ENCODE measurements at places on chromosomes 11 and 22.

DNA sequence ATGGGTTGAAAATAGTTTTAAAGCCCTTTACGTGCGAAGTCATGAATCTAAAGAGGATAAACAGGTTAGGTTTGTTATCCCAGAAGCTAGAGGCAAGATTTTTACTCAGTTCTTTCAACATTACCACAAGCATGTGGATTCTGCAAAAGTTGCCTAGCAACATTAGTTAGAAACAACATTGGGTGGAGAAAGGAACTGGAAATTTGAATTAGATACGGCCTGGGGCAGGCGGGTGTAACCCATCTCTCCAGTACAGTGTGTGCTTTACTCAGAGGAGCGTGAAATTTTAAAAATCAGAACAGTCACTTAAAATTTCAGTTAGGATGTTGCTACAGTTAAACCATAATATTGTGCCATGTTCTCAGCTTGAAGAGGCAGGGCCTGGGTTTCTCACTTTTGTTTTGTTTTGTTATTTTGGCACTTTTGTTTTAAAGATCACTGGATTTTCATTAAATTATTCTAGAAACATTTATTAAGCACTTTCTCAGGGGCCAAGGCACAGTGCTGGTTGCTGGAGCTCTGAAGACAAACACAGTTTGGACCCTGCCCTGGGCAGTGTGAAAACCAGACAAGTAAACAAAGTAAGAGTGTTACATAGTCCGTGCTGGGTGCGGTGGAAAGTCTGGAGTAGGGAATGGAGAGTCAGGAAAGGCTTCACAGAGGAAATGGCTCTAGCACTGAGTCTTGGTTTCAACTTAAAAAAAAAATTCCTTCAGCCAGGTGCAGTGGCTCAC is 4.4 kb upstream of the WEE1 start:
- no peak for DNase-seq

DNA sequence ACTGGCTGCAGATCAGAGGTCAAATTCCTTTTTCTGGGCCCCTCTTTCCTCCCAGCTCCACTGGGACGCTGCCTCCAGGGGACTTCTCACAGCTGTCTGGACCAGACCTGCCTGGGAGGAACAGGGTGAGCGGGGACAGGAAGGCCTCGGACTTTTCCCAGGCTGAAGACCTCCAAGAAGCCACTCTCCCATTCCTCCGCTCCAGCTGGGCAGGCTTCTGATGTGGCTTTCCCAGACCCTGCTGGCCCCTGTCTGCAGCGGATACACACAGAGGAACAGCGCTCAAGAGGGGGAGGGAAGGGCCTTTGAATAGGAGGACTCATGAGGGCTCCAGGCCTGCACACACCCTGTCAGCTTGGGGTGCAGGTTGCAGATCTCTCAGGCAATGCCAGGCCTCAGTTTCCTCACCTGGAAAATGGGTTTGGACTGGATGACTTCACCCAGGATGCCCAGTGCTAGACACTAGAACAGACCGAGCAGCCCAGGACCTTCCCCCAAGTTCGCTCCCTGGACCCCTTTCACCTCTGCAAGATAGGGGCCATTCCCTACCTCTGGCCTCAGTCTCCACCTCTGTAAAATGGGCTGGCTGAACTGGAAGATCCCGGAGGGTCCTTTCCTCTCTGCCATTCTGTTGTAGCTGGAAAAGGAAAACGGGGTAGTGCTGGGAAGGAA is 36.6 kb downstream of the MB start:
- DNase-seq, result no peak

DNA sequence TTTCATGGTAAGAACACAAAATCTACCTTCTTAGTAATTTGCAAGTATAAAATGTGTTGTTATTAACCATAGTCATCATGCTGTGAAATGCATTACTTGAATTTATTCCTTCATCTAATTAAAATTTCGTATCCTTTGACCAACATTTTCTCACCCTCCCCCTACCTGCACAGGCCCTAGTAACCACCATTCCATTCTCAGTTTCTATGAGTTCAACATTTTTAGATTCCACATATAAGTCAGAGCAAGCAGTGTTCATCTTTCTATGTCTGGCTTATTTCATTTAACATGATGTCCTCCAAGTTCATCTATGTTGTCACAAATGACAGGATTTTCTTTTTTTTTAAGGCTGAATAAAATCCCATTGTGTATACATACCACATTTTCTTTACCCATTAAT is 43.5 kb upstream of the CCDC179 start:
- DNase-seq, result no peak

DNA sequence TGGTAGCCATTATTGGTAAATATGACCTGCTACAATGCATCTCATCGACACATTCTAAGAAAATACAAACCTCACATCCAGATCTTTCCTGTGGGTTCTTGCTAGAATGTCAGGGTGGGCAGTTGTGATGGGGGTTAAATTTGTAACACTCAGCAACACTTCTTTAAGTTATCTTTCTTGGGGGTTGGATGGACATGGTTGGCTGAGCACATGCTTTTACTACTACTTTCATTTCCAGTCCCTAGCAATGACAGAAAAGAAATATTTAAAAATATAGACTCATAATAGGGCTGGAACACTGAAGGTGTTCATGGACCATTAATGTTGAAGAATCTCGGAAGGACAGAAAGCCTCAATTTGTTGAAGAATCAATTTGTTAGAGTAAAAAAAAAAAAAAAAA is 57.6 kb downstream of the APOL3 start:
- DNase-seq, result no peak

GRCh38 chr11:46668480-46669085 is 31.8 kb downstream of the ARHGAP1 start:
- DNase-seq, result no peak

- no peak for DNase-seq
Measured at GRCh38 chr11:69311767-69312385, 17.9 kb downstream of the MYEOV start.

DNA sequence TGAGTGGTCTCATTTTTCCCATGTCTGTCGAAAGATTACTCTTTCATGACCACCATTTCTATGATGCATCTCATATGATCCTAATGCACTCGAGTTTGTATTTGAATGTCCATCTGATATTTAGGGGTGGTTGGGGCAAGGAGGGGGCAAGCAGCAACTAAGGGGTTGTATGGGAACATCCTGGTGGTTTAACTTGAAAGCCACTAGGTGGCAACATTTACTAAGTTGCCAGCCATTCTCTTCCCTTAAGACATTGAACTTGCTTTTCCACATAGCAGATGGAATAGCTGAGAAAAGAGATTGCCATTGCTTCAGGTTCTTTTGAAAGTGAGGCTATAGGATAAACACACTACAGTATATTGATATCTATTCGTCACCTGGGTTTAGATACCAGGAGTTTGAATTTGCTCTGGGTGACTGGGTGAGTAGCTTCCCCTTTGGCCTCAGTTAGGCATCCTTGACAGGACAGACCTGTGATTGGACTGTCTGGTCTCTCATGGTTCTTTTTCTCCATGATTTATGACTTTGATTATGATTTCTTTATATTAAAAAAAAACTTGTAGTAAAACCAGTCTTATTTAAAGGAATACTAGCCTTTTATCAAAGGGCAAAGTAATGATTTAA is 32.4 kb downstream of the NF2 start:
- DNase-seq, result no peak

GRCh38 chr11:79264284-79264683 is 176.5 kb downstream of the TENM4 start:
- no peak for DNase-seq

DNA sequence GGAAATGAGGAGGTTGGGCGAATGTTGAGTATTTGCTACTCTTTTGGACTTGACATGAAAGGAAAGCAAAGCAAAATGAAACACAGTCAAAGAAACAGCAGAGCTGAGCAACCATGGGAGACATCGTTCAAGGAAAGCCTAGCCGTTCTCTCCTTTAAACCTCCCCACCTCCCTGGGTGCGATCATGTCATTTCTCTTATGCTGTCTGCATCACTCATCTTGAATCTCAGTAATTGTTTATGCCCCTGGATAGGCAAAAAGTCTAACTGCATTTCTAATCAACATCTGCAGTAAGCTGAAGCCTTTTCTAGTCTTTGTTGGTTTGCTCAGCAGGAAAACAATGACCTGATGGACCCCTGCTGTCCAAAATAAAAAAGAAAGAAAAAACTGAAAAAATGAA is 107.0 kb downstream of the MSANTD4 start:
- DNase-seq, result no peak

DNA sequence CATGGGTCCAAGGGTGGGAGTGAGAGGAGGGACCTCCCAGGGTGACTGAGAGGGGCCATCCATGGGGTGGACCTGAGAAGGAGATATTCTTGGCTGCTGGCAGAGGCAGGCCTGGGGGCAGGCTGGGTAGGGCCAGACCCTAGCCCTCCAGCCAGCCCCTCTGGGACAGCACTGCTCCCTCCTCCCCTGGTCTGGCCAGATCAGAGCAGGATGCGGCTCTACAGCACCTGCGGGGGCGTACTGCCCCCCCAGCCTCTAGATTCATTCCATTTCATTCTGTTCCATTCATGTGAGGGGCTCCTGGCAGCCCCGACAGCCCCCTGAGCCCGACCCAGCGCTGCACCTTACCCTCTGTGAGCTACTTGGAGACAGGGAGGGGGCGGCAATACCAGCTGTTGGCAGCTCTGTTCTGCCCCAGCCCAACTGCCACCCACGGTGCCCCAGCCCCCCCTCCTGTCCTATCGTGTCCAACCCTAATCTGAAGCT is 34.3 kb upstream of the MYRF start:
- no peak for DNase-seq

GRCh38 chr11:125083312-125084056 is 20.4 kb downstream of the SLC37A2 start:
- DNase-seq, result no peak

- no peak for DNase-seq
Measured at GRCh38 chr11:31643857-31644256, 134.3 kb downstream of the ELP4 start.

- DNase-seq, result no peak
Measured at GRCh38 chr11:75097173-75097557, 489 bp upstream of the OR2AT4 start.

DNA sequence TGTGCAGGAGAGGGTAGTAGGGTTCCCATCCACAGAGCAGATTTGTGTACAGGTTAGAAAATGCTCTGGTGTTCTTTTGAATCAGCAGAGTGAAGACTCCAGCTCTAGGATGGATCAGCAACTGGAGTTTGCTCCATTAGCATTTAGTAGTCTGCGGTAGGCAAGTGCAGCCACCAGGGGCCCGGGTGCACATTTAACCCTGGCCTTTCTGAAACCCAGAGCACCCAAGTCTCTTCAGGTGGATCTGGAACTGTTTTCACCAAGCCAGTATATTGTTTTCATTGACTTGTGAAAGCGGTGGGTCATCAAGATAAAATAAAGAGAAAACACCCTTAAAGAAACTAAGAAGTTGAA is 100.8 kb upstream of the CLPB start:
- no peak for DNase-seq

DNA sequence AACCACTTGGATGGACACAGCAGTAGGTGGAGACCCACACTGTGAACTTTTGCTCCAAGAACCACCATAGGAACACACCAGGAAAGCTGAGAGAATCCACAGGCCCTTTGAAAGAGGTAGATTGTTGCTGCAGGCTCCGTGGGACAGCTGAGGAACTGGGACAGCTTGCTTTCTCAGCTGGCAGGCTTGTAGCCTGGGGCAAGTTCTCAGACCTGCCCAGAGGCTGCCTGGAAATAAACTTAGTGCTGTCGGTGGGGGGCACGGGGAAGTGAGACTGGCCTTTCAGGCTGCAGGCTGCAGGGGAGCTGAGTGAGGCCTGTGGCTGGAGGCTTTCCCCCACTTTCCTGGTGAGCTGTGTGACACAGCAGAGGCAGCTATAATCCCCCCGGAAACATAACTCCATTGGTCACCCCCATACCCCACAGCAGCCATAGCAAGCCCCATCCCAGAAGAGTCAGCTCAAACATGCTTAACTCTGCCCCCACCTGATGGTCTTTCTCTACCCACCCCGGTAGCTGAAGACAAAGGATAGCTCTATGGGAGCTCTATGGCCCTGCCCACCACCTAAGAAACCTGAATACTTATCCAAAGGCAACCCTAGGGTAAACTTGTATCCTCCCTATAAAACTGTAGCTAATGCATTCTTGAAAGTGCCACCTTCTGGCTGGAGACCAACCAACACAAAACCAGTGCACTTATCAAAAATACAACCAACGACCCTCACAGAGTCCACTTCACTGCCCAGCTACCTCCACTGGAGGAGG is 21.4 kb upstream of the ACRV1 start:
- DNase-seq, result no peak

- no peak for DNase-seq
Measured at GRCh38 chr22:20175597-20175900, 24.7 kb upstream of the CCDC188 start.

DNA sequence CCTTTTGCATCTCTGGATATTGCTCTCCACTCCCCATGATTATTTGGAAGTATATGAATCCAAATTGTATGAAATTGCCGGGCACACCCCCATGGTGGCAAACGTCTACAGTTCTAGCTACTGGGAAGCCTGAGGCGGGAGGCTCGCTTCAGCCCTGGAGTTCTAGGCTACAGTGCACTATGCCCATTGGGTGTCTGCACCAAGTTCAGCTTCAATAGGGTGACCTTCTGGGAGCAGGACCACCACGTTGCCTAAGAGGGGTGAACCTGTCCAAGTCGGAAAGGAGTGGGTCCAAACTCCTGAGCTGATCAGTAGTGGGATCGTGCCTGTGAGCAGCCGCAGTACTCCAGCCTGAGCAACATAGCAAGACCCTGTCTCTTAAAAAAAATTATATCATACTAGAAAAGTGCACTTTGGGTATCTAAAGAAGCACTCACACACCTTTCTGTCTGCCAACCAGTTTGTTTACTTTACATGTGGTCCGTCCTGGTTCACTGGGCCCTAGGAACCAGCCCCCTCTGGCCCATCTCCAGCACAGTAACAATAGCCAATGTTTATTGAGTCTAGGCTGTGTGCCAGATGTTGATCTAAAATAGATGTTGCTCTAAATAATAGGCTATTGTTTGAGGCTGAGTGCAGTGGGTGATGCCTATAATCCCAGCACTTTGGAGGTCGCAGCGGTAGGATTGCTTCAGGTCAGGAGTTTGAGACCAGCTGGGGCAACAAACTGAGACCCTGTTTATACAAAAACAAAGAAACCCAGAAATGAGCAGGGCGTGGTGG is 16.4 kb upstream of the KAT5 start:
- DNase-seq, result no peak

GRCh38 chr11:1233351-1234053 is 10.6 kb downstream of the MUC5B start:
- no peak for DNase-seq

- no peak for DNase-seq
Measured at GRCh38 chr11:131668500-131669400, 298.3 kb downstream of the NTM start.

DNA sequence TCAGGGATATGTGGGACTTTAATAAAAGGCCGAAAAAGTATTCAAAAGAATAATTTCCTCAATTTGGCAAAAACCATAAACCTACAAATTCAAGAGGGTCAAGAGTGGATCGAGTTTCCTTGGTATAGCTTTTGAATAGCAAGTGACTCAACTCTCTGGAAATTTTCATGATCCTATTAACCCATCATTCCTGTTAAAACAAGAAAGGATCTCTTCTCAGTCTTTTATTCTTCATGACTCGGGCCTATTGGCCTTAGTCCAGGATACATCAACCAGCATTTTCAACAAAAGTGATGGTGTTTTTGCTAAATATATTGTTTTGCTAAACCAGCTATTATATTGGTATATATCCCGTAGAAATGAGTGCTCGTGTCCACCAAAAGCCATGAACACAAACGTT is 110.3 kb downstream of the ATXN10 start:
- no peak for DNase-seq

GRCh38 chr11:2434008-2434407 is 10.3 kb downstream of the TRPM5 start:
- DNase-seq, result no peak

- no peak for DNase-seq
Measured at GRCh38 chr11:64003807-64004589, 17.8 kb downstream of the OTUB1 start.

Data from stimulated activated CD8-positive, alpha-beta memory T cell treated with anti-CD3 and anti-CD28 coated beads, Interleukin-7, amount 100 ng/mL, for 4 hours (primary cell).